ENCODE measurements at places on chromosomes 12 and 14.
A peak's percentile ranks its signal among the peaks of the same experiment; 100 is the strongest.

DNA sequence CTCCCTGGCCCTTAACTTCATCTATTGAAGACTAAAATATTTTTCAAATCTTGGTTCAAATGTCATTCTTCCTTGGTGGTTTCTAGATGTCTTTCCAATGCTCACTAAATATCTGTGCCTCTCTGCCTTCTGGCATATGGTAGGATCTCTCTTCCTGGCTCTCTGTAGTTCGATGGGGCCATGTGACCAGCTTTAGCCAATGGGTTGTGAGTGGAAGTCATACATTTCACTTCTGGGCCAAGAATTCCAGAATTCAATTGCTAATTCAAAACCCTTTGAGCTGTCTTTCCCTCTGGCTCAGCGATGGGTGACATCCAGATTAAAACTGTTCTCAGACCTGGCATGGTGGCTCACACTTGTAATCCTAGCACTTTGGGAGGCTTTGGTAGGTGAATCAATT lies 25.8 kb upstream of the CTDSP2 start:
- no peak for DNase-seq

DNA sequence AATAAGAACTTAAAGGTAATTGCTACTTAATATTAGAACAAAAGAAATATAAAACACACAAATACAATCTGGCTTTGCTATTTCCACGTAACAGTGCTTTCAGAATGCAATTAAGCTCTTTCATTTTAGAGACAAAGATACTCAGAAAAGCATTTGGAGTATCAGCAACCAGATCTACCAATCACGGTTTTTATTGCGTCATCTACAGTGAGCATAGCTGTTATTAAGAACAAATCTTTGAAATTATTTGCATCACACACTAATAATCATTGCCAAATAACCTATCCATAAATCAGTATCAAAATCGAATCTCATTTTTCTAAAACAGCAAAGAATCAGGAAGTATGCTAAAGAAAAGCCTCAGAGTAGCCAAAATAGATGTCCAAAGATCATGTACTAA lies 26.9 kb upstream of the GARIN2 start:
- DNase-seq: no peak

- no peak for DNase-seq
Measured at GRCh38 chr14:71933001-71933587, 865 bp downstream of the RGS6 start.

GRCh38 chr12:32024884-32025592 lies 65.8 kb downstream of the RESF1 start:
- no peak for DNase-seq

DNA sequence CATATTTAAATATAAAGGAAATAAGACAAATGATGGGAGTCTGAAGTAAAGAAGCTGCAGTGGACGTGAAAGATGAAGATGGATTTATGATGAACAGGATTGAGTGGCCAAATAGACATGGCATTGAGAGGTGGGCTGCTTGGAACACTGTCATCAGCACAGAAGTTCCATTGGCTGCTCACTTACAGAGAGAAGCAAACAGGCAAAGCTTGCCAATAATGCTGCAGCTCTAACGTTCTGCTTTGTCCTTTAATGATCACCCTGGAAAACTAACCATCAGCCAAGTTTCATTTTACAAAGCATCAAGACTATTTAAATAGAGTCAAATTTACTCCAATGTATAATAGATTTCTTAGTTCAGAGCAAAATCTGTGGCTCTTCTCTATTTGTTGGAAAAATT lies 721.4 kb downstream of the TMTC2 start:
- no peak for DNase-seq

DNA sequence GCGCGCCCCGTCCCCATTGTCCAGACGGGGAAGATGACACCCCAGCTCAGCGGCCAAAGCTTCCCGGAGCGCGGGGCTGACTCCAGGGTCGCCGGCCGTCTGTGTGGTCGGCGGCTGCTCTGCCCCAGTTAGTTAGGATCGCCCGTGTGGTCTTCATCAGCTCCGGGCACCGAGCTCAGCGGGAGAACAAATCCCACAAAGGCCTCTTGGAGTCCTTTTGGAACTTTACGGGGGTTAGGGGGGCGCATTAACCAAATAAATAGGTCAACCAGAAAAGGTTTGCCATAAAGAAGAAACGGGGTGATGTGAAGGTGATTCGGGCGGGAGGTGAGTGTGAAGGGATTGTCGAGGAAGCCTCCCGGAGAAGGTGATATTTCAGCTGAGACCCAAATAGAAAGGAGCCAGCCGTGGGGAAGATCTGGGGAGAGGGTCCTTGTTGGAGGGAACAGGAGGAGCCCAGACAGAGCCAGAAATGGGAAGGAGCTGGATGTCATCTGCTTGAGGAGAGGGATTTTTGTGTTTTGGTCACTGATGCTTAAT lies 697 bp downstream of the ATP6V0A2 start:
- DNase-seq: no peak

- DNase-seq: no peak
Measured at GRCh38 chr12:53593707-53594106, 32.5 kb downstream of the ATF7 start.

- no peak for DNase-seq
Measured at GRCh38 chr14:55398679-55399078, 13.0 kb downstream of the ATG14 start.

GRCh38 chr14:83864106-83864505 lies 1665.8 kb upstream of the FLRT2 start:
- DNase-seq: no peak

DNA sequence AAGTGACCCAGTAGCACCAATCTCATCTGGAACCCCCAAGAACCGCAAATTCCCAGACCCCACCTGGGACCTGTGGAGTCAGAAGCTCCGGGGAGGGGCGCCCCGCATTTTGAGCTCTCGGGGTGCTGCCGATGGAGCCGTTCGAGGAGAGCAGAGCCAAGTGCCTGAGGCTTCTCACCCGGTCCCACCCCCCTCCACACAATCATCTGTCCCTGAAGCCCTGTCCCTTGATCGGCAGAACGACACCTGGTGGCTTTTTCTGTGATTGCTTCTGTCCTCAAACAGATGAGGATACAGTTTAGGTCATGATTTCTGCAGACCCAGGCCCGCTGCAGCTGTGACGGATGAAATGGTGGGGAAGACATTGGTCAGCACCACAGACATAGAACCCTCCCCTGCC lies 74.7 kb downstream of the NOC4L start:
- no peak for DNase-seq

DNA sequence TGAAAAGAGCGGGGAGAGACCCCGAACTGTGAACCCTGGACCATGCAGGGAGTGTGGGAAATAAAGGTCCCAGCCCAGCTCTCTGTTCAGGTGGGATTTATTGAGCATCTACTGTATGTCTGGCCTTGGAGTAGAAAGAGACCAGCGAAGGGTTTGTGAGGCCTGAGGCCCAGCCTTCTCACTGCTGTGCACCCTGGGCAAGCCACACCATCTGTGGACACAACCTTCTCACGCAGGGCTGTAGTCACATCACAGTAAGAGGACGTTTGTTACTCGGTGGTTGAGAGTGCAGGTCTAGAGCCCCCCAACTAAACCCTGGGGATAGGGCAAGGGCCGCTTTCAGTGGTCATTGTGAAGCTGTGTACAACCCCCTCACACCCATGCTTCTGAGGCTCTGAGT lies 18.2 kb downstream of the FAM222A start:
- DNase-seq: peak; percentile 1

- DNase-seq: no peak
Measured at GRCh38 chr14:76467711-76468155, 91.8 kb downstream of the ESRRB start.

DNA sequence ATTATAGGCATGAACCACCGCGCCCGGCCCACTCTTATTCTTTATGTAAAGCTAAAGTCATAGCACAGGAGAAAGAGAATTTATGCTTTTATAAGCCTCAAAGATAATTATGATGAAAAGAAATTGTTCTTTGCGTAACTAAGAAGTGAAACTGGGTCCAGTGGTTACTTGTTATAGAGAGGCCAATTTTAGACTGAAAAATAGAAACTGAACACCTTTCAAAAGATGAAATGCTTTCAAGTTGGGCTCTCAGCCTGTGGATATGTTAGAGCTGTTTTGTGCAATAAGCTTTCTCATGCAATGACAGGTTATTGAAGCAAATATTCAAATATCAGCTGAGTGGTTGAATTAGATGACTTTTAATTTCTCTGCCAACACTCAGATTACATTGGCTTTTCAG lies 7.9 kb downstream of the TMEM253 start:
- DNase-seq: no peak

GRCh38 chr12:125282921-125283320 lies 217.7 kb downstream of the AACS start:
- DNase-seq: no peak

DNA sequence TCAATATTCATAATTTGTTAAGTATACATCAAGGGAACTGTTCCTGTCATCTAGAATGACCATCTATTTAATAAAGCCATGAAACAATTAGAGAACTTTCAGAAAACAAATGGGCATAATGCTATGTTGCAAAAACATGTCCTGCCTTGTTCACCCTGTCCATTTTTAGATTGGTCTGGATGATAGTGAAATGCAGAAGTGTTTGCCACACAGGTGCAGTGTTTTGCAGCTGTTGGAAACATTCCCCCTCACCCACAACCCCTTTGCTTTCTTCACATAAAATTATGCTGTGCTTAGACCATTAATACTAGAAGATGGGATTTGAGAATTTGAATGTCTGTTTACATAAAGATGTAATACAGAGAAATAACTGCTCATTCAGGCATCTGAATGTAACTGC lies 36.5 kb downstream of the LEMD3 start:
- DNase-seq: no peak

- DNase-seq: no peak
Measured at GRCh38 chr12:50776749-50777728, 13.1 kb downstream of the ATF1 start.

GRCh38 chr14:32657081-32657480 lies 281.6 kb upstream of the NPAS3 start:
- peak; percentile 14 for DNase-seq

DNA sequence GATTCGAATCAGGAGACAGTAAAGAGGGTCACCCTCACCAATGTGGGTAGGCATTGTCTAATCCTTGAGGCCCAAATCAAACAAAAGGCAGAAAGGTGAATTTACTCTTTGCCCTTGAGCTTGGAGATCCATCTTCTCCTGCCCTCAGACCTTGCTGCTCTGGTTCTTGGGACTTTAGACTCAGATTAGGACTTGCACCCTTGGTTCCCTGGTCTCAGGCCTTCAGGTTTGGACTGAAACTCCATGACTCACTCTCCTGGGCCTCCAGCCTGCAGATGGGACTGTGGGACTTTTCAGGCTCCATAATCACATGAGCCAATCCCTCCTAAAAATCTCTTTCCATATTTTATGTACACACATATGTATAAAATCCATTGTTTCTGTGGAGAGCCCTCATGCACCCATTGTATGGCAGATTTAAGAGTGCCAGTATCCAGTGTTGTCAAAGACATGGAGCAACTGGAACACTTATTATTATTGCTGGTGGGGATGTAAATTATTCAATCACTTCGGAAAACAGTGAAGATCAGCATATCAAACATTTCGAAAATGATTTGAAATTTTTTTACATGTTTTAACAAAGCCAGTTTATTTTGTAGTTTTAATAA lies 48.7 kb downstream of the EID3 start:
- no peak for DNase-seq

GRCh38 chr12:46219132-46219876 lies 49.5 kb downstream of the SLC38A1 start:
- no peak for DNase-seq

GRCh38 chr12:12836571-12836970 lies 23.4 kb downstream of the DDX47 start:
- no peak for DNase-seq

DNA sequence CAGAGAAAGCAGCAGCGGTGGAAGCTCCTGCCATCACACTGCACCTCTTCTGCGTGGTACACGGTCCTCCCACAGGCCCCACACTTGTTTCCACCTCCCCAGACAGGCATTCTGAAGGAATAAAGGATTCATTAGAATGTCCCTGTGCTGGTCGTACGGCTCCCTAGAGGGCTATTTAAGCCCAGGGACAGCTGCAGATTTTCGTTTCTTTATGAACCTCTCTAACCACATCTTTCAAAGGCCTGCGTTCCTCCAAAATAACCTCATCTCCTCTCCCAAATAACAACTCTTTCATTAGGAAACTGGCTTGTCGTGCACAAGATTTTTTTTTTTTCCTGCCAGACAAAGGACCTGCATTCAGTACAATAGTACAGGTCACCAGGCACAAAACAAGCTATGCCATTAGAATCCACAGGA lies 12.7 kb downstream of the CSRP2 start:
- no peak for DNase-seq

- DNase-seq: no peak
Measured at GRCh38 chr12:59627582-59627981, 31.8 kb downstream of the SLC16A7 start.

DNA sequence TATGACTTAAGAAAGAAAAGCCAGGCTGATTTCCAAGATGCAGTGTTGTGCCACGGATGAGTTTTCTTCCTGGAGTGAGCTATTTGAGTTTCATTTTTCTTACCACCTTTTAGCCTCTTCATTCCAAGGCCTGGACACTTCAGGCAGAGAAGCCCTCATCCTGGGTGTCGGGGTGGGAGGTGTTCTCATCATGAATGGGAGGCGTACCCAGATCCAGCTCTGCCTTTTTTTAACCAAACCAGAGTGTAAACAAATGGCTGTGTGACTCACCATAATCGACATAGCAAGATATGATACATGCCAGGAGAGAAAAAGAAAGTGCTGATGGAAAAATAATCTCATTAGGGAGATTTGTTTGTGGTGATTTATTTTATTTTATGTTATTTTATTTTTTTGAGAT lies 79.9 kb downstream of the ARF6 start:
- peak; percentile 74 for DNase-seq

All from transverse colon (tissue), 4 donors.